ENCODE measurements at places on chromosomes 6 and 20.

DNA sequence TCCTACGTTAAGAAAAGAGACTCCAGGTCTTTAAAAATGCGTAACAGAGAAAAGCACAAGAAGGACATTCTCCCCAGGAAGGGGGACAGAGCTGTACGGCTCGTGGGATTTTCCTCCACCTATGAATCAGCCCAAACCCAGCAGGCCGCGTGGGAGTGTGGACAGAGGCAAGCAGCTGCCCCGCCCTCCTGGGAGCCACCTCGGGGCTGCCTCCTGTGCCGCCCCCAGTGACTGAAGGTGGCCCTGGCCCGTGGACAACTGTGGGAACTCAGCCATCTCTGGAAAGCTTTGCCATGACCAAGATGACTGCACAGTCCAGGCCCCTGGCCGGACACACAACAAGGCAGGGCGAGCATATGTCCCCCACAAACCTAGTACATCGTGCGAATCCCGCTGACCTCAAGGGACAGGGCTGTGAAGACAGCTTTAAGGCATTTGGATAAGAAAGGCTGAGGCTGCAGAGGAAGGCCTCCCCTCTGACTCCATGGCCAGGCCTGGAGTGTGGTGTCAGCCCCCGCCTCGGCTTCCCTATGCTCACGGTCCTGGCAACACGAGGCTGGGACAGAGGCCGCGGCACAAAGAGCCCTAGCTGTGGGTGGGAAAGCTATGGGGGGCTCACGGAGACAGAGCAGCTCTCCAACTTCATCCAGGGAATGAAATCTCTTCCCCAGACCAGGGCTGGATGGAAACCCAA lies 26.9 kb downstream of the PXDC1 start:
- no peak for DNase-seq

GRCh38 chr6:103534095-103534494 lies 1325.6 kb downstream of the HACE1 start:
- DNase-seq = no peak

DNA sequence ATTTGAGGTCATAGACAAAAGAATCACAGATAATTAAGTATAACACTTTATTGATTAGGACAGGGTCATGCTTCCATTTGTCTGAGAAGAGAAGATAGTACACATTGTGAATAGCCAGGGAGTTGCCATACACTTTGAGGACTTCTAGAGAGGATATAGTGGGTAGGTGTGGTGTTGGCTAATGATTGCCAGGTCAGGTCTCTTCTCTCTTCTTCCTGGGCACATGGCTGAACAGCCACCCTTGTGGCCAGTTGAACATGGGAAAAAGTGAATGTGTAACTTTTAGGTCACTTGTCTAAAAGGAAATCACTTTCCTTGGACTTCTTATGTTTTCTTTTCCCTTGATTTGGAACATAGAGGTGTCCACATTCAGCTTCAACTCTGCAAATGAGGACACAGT lies 772.1 kb upstream of the MAP3K7 start:
- no peak for DNase-seq

- no peak for DNase-seq
Observed at GRCh38 chr6:53230775-53231467, 82.3 kb upstream of the GCM1 start.

- no peak for DNase-seq
Observed at GRCh38 chr20:32218156-32218900, 10.6 kb downstream of the POFUT1 start.

GRCh38 chr6:5712349-5713215 lies 294.1 kb downstream of the NRN1 start:
- no peak for DNase-seq

DNA sequence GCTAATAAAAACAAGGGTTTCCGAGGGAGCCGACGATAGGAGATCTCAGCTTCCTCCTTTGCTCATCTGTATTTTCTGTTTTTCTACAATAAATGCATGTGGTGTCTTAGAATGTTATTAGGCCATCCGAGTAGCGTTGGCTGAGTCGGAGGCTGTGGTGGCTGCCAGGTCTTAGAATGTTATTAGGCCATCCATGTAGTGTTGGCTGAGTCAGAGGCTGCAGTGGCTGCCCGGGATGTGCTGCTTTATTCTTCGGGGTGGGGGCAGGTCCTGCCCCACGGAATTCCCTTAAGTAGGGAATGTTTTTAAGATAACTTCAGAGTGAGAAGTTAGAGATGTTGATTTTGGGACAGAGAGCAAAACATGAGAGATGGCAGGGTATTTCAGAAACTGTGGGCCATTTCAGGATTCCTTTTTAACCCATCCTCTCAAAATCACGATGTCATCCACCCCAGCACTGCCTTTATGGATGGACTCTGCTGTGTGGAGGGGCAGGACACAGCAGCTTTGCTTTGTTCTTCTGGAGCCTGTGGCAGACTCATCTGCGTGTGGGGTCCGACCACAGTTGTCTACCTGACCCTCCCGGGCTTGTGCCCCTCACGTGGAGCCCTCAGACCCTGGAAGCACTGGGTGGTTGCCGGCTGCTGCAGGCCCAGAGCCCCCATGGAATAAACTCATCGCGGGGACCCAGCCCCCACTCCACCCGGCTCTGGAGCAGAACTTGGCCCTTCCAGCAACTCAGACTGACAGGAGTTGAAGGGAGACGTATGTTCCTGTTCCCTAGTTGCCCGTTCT lies 20.4 kb downstream of the OSBPL2 start:
- DNase-seq = no peak

DNA sequence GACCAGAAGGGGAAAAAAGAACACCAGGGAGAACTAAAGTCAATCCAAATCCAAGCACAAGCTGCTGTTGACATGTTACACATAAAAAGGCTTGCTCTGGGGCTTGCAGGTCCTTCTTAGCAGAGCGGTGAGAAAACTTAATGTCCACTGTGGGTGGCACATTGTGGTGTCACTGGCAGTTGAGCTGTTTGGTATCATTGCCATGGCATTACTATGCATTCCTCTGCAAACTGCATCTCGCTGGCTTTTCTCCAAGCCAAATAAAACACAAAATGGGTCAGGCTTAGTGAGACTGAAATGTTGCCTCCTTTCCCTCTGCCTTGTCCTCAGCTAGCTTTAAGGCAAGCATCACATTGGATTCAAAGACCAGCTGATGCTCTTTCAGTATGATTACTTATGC lies 40.9 kb downstream of the LY86 start:
- DNase-seq = no peak

- DNase-seq = no peak
Observed at GRCh38 chr20:48064929-48065328, 279.6 kb upstream of the SULF2 start.

DNA sequence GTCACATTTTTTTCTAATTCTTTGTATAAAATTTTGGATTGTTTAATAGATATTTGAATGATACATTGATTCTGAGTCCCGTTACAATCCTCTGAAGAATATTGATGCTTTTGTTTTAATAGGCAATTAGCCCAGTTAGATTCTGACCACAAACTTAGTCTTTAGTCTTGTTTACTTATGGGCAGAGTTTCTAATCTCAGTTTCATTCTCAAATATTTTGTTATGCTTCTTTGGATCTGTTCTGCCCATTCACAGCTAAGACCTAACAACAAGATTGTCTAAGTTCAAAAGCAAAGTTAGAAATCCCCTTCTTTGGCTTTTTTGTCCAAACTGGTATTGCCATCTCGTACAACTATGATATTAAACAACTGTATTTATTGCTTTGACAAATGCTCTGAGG lies 58.0 kb downstream of the TBXT start:
- DNase-seq = no peak

DNA sequence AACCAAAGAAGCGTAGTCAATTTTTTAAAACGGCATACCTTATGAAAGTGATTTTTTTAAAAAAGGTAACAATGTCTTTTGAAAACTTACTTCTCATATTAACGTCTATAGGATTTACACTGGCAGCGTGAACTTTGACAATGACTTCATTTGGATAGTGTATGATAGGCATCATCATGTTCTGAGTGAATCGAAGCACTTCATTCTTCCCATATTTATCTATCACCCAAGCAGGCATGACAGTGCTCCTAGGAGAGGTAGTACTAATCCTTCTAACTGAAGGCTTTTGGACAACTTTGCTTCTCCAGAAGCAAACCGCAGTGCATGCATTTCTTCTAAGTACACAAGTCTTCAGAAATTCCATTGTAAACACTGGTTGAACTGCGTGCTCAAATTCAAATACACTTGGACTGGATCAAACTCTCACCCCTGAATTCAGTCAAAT lies 618 bp downstream of the RTN4IP1 start:
- no peak for DNase-seq

GRCh38 chr6:134309983-134310605 lies 7.8 kb downstream of the SGK1 start:
- DNase-seq = no peak

- no peak for DNase-seq
Observed at GRCh38 chr6:106546691-106547414, 82.4 kb downstream of the RTN4IP1 start.

- DNase-seq = no peak
Observed at GRCh38 chr6:142738035-142738396, 207.0 kb downstream of the HIVEP2 start.

DNA sequence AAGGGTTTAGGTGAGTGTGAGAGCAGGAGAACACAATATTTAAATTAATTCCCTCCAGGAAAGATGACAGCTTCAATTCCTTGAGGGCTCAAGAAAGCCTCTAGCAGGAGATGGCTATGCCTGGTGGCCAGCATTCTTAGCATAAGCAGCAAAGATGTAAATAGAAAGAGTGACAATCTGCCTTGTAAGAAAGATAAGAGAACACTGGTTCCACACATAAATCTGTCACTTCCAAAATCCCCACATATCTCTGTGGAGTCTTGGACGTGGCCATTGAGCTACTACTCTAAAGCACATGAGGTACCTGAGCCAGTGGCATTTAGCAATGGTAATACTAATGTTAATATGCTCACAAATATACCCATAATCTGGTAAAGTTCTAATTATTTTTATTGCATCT lies 29.2 kb downstream of the DEFB114 start:
- no peak for DNase-seq

DNA sequence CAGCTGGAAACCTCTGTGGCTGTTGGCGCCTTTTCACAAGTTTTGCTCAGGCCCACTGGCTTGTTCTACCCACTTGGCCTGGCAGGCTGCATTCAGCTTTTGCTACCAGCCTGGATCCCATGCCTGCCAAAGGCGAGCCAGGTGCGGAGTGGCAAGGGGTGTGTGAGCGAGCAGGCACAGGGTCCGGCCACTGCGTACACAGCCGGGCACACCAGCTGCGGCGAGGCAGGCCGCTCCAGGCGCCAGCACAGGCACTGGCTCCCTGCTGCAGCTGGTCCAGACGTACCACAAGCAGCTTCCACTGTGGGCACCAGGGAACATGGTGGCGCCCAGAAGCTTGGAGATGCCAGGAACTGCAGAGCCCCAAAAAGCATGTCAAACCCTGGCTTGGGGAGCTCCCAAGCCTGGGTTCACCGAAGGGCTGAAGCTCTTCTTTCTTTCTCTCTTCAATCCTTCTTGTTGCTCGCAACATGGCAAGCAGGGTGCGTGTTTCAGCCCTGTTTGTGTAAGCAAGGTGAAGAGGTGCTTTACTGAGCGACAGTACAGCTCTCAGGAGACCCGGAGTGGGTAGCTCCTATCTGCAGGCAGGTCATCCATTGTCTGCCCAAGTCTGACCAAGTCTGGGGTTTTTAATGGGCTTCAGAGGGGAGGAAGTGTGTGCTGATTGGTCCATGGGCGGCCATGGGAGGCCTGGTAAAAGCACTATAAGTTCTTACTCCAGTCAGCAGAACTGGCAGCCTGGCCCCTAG lies 32.6 kb upstream of the GRM4 start:
- no peak for DNase-seq

DNA sequence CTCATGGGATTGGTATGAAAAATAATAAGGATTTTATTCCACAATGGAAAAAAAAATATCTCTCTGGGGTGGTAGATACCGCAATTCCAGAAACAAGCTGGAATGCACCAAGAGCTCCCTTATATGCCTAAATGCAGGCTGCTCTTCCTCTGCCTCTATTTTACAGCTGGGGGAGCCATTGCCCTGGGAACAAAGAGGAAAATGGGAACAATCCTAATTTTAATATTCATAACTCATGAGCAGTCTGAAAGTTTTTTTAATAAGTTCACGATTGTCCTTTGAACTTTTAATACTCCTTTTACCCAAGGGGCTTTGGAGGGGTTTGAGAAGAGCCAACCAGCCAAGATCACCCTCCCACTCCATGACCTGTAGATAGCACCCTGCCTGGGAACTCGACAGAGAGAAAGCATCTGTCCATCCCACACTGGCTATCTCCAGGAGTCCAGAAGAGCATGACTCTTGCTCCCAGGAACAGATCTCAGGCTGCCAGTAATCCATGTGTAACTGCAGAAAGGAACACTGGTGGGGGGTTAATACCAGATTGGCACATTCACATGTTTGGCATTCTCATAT lies 74.7 kb downstream of the CD83 start:
- no peak for DNase-seq

DNA sequence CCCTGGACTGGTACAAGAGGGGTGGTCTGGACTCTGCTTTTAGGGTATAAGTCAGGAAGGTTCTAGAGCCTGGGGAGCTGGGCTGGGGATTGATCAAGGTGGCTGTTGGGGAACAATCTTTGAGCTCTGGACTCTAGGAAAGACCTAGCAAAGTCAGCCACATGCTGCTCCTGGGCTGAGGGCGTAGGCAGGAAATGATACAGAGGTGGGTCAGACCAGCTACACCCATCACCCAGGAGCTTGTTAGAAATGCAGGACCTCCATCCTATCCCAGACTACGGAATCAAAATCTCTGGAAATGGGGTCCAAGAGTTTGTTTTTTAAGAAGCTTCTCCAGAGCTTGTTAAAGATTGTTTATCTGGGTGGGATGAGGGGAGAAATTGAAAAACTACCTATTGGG lies 9.4 kb downstream of the ADTRP start:
- no peak for DNase-seq

All from stimulated activated CD4-positive, alpha-beta T cell treated with anti-CD3 and anti-CD28 coated beads, Interleukin-15, amount 100 ng/mL, for 48 hours (primary cell).